ENCODE measurements at places on chromosomes 3 and 15.

DNA sequence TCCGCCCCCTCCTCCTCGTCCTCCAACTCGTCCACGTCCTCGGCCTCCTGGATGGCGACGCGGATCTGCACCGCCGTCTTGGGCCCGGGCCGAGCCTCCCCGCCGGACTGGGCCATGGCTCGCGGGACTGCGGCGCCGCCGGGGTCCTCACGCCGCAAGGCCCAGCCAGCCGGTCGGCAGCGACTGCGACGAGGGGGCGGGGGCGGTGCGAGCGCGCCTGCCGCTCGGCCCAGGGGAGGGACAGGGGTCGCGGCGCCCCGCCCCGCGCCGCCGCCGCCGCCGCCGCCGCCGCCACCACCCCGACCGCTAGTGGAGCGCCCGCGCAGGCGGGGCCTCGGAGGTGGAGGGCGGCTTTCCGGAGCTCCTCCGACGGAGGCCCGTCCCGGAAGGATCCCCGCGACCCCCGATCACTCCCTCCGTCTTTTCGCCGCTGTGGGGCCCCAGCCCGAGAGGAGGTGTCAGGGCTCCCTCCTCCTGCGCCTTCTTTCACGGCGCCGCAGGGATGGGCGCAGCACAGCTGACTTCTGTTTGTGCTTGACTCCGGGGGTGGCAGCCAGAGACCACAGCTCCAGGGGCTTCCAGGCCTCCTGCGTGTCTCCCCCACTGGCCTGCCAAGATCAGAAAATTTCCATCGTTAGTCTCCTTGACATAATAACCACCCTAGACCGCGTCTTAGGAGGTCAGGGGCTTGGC lies at the start of gene LARP6:
Gene LARP6, minus strand, starts transcription at position 185 of the 693 bp plus-strand sequence. Its CDS starts 69 bp downstream, at position 116.
- no peak for DNase-seq

DNA sequence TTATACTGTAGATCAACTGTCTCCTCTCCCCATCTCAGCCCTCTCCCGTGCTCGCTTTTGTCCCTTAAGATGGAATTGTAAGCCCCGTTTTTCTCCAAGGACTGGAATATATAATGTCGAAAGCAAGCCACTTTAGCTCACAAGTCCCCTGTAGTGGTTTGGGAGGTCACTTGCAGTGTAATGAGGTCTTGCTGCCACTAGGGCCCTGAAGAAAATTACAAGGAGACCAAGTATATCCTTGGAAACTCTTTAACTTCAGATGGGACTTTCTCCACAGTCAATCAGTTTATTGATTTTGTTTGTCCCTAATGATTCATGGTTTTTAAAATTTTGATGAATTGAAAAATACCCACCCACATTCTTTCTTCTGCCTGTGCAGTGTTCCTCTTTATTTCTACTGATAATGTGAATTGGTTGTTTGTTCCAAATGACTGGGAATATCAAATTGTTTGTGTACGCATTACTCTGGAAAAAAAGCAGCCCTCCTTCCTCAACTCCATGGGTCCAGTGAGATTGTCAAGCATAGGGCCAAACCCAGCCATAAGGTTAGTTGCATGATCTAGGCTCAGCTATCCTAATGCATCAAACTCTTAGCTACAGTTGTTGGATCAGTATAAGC lies 294.8 kb downstream of the MCTP2 start:
- no peak for DNase-seq

GRCh38 chr15:57109005-57109404 lies 190.6 kb downstream of the TCF12 start:
- DNase-seq, result no peak

GRCh38 chr3:196311-197148 lies at the start of gene CHL1:
CHL1 (plus strand) TSS chr3:196763; CDS start chr3:319777, 123,014 bp downstream.
- no peak for DNase-seq

DNA sequence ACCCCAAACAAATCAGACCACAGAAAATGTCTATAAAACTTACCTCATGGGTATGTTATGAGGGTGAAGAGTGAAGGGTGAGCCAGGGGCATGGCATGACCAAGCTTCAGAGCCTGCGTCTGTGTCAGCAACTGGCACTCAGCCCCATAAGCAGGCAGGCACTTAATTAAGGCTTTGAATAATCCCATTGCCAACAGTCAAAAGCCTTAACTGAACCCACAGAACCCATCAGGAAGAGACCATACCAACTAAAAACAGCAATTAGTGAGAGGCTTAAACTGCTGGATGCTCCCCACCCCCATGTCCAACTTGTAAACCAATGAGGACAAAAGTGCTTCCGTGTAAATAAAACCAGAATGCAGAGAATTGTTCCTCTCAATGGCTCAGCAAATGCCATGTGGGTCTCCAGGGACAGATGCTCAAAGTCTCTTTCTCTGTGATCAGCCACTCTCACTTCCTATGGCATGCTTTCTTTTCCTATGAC lies 126.0 kb downstream of the MYLK start:
- no peak for DNase-seq

GRCh38 chr3:49533786-49534519 lies 20.3 kb upstream of the BSN start:
- no peak for DNase-seq

- no peak for DNase-seq
Measured at GRCh38 chr3:191420771-191421170, 40.2 kb upstream of the PYDC2 start.

- DNase-seq, result no peak
Measured at GRCh38 chr3:178169421-178169820, 366.8 kb upstream of the KCNMB2 start.

DNA sequence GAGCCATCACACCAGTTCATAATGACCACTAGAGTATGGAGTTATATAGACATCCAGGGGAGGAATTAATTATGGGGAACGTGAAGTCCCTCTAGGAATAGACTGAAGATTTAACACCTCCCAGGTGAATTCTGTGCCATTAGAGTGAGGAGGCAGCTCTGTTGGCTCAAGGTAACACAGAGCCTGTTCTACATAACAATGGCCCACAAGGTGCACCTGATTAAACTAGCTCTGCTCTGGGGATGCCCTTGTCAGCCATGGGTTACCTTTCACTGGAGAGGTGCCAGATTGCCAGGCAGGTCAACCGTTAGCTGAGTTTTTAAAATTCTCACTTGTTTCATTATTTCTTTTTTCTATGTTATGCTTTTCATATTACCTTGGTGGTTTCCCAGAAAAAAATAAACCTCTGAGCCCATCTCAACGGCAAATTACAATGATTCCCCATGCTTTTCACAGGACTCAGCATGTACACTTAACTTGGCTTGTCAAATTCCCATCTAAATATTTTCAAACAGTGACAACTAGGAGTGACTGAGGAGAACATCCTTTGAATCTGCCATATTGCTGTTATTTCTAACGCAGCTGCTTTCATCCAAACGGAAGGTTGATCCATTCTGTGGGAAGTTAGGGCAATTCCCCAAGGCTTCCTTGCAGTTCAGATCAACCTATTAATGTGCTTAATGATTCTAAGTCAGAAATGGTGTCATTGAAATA lies 512.9 kb downstream of the MCTP2 start:
- no peak for DNase-seq

DNA sequence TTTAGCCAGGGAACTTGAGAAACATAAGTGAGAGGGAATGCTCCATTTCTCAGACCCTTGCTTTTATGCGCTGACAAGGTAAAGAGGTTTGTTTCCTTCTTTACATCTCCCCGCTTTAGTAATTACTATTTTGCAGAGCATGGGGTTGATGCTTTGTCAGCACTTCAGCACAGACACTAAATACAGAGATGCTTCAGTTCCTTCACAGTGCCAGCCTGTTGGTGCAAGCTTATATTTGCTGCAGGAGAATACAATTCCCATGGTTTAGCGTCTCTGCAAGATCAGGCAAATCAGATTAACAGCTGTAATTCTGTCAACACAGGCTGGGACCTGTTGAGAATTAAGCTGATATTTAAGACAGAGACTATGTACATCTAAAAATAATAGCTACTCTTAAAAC lies 2.9 kb downstream of the FMN1 start:
- DNase-seq, result no peak

All from effector CD4-positive, alpha-beta T cell (primary cell).